ENCODE measurements at places on chromosomes 7 and 10.
A peak's percentile ranks its signal among the peaks of the same experiment; 100 is the strongest.

GRCh38 chr10:80173466-80173865 lies 31.9 kb downstream of the ANXA11 start:
- peak; percentile 56 for DNase-seq

DNA sequence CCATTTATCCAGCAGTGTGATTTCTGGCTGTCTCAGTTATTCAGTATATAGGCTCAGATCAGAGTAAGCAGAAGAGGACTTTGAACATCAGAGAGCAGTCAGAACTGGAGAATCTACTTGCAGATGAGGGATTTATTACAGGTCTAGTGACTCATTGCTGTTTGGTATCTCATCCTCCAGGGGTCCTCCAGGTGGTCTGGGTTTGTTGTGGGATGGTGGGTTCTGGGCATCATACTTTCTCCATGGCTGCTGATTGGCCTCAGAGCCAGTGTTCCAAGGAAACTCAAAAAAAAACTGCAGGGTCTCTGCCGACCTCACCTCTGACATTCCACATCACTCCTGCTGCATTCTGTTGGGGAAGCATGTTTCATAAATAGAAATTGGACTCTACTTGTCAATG lies 214.8 kb downstream of the CNTNAP2 start:
- DNase-seq = no peak

- DNase-seq = no peak
Observed at GRCh38 chr7:142760071-142760642, 10.6 kb upstream of the PRSS2 start.

DNA sequence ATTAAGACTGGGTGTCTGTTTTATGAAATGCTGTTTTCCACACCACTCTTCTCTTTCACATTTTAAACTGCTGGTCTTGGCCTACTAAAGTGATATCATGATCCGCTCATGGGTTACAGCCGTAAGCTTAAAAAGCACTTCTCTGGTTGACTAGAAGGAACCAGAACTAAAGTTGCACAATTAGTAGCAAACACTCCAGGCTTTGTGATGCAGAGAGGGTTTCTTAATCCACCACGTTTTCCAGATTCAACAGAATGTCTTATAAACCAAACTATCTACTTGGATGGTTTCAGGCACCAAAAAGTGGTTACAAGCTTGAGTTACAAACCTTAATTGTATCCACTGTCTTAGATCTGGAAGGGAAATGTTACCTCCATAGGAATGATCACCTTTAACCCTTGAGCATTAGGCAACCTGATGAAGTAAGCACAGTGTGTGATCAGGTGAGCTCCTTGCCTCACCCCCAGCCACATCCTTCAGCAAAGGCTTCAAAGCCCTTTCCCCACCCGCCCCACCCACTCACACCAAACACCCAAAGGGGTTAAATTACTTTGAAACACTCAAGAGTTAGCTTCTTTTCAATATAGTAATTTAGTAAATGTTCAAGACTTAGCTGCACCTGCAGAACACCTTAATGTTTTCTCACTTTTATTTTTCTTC lies 3.5 kb downstream of the ELMO1 start:
- no peak for DNase-seq

DNA sequence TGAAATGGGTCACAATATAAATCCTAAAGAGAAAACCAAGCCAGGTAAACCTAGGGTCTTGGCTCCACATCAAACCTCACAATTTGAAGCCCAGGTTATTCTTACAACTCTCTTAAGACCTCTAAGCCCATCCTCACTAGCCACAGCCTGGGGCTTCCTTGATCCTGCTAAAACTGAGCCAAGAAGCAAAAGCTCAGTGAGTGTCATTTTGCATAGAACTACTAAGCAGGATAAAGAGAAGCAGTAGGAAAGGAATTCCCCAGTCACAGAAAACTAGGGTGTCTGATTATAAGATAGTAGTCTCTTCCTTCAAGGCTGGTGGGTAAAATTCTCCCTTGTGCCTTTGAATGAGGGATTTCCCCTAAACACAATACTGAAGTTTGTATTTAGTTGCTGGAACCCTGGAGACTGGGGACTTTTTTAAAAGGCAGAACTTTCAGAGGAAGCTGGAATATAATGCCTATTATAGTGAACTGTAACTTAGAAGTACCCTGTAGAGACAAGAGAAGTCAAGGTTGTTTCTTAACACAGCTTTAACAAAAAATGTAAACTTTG lies 196.6 kb upstream of the KIAA1217 start:
- DNase-seq = no peak

GRCh38 chr10:33120700-33121099 lies 162.7 kb upstream of the ITGB1 start:
- DNase-seq = no peak

- DNase-seq = no peak
Observed at GRCh38 chr7:139718141-139718540, 59.7 kb downstream of the HIPK2 start.

GRCh38 chr7:64794171-64794844 lies at the start of gene ZNF138:
ZNF138 (plus strand) TSS chr7:64794428; CDS start chr7:64794569, 141 bp downstream.
- DNase-seq = peak; percentile 96

GRCh38 chr7:21580073-21580521 lies 37.3 kb downstream of the DNAH11 start:
- no peak for DNase-seq

DNA sequence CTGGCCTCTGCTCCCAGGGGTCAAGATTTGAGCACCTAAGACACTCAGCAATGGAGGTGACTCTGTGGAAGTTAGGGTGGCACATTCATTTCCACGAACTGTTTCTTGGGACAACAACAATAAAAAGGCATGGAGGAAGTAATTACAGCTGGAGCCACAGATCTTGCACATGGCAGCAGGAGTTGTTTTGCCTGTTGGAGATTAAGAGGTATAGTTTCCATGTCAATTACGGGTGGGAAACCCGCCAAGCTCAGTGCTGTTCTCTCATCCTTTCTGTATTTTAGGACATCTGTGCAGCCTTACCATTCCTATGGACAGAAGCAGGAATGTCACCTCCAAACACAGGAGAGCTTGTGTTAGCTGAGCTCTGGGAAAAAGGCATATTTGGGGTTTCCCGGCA lies 201.2 kb downstream of the SNX10 start:
- no peak for DNase-seq

All from NCI-H2029 treated with DMSO at 0.1 percent for 48 hours (cell line).